ENCODE measurements at places on chromosomes 11 and 22. TPM values are rescaled to one million over a fixed set of nuclear protein-coding genes. Genes with fewer than 3 reads are reported as not detected.
A peak's percentile ranks its signal among the peaks of the same experiment; 100 is the strongest.

GRCh38 chr11:89184021-89184420 lies 6.3 kb downstream of the TYR start:
- no peaks in the 10 kb centered on the region for H3K36me3 ChIP-seq
- DNase-seq, result no peak
- no peak overlapping the region for H3K4me3 ChIP-seq
- no peak overlapping the region for H3K27ac ChIP-seq
- no peaks in the 10 kb centered on the region for H3K4me1 ChIP-seq

The C22orf31 gene
- not detected for total RNA-seq

The CSF2RB gene
- 0.20 TPM for total RNA-seq

- DNase-seq, result no peak
- no peak overlapping the region for H3K4me3 ChIP-seq
- H3K27me3 ChIP-seq, result no peaks in the 10 kb centered on the region
These were observed 983.3 kb upstream of the TENM4 start for GRCh38 chr11:80424012-80424695.

GRCh38 chr11:121523581-121524232 lies 70.9 kb upstream of the SORL1-AS1 start:
- no peak overlapping the region for H3K4me3 ChIP-seq
- no peak for DNase-seq
- peaks cover 46% of the 10 kb centered on the region for H3K36me3 ChIP-seq
- H3K27me3 ChIP-seq, result no peaks in the 10 kb centered on the region
- H3K4me1 ChIP-seq, result no peaks in the 10 kb centered on the region

- H3K36me3 ChIP-seq, result no peaks in the 10 kb centered on the region
- no peak for DNase-seq
- H3K27me3 ChIP-seq, result peaks cover 12% of the 10 kb centered on the region
These were observed at the start of gene PHF21B for GRCh38 chr22:45009606-45010531. Gene PHF21B, minus strand, starts transcription at chr22:45010005. Its CDS starts 456 bp downstream, at chr22:45009549.

DNA sequence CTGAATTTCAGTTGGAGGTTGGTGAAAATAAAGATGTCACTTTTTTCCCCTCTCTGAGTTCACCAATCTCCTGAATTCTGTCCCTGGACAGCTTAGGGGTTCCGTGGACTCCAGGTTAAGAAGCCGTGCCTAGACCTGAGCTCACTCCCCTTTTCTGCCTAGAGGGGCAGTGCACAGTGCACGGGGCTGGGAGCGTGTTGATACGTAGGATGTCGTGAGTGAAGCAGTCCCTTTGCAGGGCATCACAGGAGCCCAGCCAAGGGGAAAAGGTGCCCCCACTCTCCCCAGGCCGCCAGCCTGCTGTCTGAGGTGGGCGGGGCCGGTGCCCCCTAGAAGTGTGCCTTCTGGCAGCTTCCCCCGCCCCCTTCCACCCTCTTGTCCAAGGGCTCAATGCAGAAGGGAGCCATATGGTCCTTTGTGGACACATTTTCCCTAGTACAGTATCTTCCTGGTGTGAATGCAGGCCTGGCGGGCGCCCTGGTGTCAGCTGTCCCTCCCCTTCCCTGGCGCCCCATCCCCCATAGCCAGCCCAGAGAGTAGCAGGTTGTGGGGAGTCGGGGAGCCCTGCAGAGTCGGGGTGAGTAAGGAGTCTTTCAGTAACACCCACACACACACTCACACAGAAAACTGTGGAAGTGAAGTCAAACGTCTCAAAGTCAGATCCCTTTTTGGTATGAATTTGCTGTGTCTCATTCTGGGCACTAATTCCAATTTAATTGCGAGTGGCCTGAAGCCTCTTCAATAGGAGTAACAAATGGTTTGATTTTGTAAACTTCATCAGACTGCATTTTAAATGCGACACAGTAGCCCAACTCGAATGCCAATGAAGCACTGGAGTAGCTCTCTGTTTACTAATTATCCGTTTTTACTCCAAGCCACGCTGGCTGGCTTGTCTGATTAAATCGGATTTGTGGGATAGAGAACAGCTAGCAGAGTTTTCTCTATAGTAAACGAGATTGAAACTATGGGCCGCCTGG lies 67.5 kb upstream of the NNMT start:
- H3K27me3 ChIP-seq, result no peaks in the 10 kb centered on the region
- H3K36me3 ChIP-seq, result no peaks in the 10 kb centered on the region
- DNase-seq, result no peak
- peaks cover 8% of the 10 kb centered on the region for H3K4me1 ChIP-seq
- H3K4me3 ChIP-seq, result no peak overlapping the region
- no peak overlapping the region for H3K27ac ChIP-seq

GRCh38 chr11:69518081-69518950 lies 36.9 kb downstream of the LINC01488 start:
- peak; percentile 11 for DNase-seq
- no peak overlapping the region for H3K27ac ChIP-seq

- DNase-seq, result peak; percentile 30
- H3K4me1 ChIP-seq, result peaks cover 12% of the 10 kb centered on the region
- H3K36me3 ChIP-seq, result no peaks in the 10 kb centered on the region
These were observed 3.3 kb upstream of the RAG1 start for GRCh38 chr11:36564376-36565030.

DNA sequence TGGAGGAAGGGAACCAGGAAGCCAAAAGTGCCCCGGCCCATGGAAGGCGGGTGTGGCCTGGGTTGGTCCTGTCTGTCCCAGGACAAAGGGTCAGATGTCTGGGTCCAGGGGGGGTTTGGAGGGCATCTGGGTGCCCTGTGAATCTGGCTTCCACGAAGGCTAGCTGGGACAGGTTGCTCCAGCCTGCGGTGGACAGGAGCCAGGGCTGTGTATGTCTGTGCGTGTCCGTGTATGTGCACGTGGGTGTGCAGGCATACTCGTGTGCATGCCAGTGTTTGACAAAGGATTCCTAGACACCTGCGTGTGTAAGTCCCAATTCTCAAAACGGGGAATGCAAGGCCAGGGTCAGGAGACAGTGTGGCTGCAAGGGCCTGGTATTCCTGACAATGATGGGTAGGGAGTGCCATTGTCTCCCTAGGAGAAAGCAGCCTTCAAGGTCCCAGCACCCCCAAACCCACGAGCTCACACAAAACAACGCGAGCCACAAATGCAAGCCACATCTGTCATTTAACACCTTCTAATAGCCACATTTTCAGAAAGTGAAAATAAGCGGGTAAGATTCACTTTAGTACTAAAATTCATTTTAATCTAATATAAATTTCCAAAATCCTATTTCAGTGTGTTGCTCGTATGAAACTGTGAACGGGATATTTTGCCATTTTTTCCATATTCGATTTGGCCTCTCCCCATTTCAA lies 78.4 kb upstream of the WNT7B start:
- peak overlapping the region; percentile 76 for H3K4me3 ChIP-seq
- no peak for DNase-seq
- H3K36me3 ChIP-seq, result no peaks in the 10 kb centered on the region
- no peaks in the 10 kb centered on the region for H3K27me3 ChIP-seq
- H3K27ac ChIP-seq, result no peak overlapping the region

DNA sequence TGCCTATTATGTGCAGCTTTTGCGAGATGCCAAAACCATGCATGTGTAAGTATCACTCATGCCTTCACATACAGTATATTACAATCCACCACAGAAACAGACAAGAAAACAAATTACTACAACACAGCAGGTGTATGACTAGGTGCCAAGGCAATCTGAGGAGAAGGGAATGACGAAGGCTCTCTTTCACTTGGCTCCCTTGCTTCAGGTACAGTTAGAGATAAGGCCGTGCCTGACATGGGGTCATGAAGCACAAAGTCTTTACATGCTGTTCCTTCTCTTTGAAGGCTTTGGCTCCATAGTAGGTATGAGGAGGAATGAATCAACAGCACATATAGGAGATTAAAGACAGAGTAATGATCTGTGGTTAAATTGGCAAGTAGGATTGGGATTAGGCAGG lies 65.2 kb upstream of the FSHB start:
- no peak for DNase-seq
- no peak overlapping the region for H3K27ac ChIP-seq
- H3K4me1 ChIP-seq, result no peaks in the 10 kb centered on the region

GRCh38 chr11:2393941-2394817 lies 6.4 kb upstream of the TSSC4 start:
- no peaks in the 10 kb centered on the region for H3K36me3 ChIP-seq
- H3K27ac ChIP-seq, result no peak overlapping the region
- peaks cover 18% of the 10 kb centered on the region for H3K4me1 ChIP-seq
- no peaks in the 10 kb centered on the region for H3K27me3 ChIP-seq
- DNase-seq, result no peak

DNA sequence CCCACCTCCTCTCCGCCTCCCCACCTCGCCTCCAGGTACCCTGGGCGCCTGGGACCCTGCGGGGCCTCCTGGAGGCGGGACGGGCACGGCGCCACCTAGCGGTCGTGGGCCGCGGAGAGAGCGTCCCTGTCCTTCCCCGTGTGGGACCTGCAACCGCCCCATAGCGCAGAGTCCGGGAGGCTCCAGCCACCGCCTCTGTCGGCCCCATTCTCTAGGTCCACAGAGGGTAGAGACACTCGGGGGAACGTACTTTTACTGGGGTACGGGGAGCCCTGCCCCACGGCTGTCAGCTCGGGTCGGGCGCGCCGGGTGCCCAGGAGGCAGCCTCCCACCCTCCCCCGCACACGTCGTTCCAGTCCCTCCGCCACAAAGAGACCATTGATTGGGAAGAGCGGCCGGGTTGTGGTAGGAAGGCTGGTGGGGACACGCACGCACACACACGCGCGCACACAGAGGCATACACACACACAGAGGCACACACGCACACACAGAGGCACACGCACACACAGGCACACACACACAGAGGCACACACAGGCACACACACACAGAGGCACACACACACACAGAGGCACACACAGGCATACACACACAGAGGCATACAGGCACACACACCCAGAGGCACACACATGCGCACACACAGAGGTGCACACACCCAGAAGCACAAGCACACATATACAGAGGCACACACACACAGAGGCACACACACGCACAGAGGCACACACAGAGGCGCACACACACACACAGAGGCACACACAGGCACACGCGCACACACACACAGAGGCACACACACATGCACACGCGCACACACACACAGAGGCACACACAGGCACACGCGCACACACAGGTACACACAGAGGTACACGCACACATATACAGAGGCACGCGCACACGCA lies 12.6 kb upstream of the NECTIN1 start:
- H3K27me3 ChIP-seq, result peaks cover 13% of the 10 kb centered on the region
- no peaks in the 10 kb centered on the region for H3K36me3 ChIP-seq
- DNase-seq, result peak; percentile 47
- no peak overlapping the region for H3K4me3 ChIP-seq
- no peak overlapping the region for H3K27ac ChIP-seq

GRCh38 chr11:84812471-84812969 lies 814.6 kb downstream of the DLG2 start:
- no peaks in the 10 kb centered on the region for H3K4me1 ChIP-seq
- H3K36me3 ChIP-seq, result no peaks in the 10 kb centered on the region
- H3K27ac ChIP-seq, result no peak overlapping the region
- H3K4me3 ChIP-seq, result no peak overlapping the region

The TEAD1 gene
- total RNA-seq, result 0.89 TPM

The CEP164 gene
- 40.5 TPM for total RNA-seq

DNA sequence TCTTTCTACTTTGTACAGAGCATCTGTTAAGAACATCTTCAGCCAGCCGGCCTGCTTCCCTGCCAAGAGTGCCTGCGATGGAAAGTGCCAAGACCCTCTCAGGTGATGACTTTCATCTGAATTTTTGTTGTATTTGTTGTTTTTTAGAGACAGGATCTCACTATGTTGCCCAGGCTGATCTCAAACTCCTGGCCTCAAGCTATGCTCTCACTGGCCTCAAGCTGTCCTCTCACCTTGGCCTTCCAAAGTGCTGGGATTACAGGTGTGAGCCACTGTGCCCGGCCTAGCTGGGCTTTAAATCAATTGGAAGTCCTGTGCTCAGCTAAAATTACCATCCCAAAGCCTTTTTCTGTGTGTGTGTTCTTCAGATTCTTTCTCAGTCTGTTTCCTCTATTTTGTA lies 64.2 kb upstream of the ADORA2A start:
- no peak for DNase-seq
- H3K27me3 ChIP-seq, result no peaks in the 10 kb centered on the region
- H3K36me3 ChIP-seq, result peaks cover 15% of the 10 kb centered on the region
- no peaks in the 10 kb centered on the region for H3K4me1 ChIP-seq
- no peak overlapping the region for H3K27ac ChIP-seq

GRCh38 chr22:43333978-43334377 lies 9.2 kb downstream of the SCUBE1 start:
- H3K36me3 ChIP-seq, result no peaks in the 10 kb centered on the region
- no peak for DNase-seq
- no peaks in the 10 kb centered on the region for H3K27me3 ChIP-seq
- no peak overlapping the region for H3K4me3 ChIP-seq

The ACTN3 gene
- 0.31 TPM for total RNA-seq

DNA sequence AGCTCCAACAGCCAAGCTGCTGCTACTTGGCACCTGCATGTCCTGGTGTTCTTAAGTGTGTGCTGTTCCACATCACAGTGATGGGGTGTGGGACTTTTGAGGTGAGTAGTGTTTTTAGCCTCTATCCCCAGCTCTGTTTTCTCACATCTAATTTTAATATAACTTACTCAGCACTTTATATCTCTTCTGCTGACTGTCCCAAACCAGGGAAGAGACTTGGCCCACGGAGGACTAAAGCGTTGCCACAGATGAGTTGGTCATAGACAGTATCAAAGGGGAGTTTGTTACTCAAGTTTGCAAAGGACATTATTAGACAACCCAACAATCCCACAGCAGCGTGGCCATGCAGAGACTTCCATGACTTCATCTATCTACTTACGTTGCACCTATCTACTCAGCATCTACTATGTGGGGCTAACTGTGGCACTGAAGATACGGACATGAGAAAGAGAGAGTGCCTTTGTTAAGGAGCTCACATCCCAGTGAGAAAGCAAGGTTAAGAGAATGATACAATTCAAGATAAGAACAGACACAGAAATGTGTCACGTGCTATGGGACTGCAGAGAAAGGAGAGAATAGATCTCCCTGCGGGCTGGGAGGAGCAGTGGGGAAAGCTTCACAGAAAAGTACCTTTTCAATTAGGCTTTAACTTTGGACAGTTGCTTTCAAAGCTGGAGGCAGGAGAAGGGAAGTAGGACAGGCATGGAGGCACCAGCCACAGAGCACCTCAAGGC lies 82.4 kb downstream of the ME3 start:
- DNase-seq, result no peak
- no peak overlapping the region for H3K4me3 ChIP-seq
- H3K27me3 ChIP-seq, result no peaks in the 10 kb centered on the region
- no peaks in the 10 kb centered on the region for H3K36me3 ChIP-seq

The LYVE1 gene
- not detected for total RNA-seq

The KCTD14 gene
- 0.27 TPM for total RNA-seq

DNA sequence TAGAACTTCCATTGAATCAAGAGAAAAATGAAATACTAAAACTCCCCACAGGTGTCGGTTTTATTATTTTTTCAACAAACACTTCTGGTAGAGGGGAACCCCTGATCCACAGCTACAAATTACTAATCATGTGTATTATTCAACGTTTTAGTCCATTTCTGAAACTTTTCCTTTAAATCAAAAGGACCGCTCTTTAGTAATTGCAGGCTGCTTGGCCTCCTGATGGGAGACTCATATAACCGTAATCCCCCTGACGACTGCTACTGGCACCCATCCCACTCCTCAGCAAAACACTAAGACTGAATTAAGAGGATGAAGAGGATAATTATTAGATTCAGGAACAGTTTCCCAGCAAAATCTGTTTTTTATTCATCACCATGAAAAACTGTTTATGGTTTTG lies 46.4 kb downstream of the PAX6 start:
- H3K4me3 ChIP-seq, result no peak overlapping the region
- no peaks in the 10 kb centered on the region for H3K36me3 ChIP-seq
- no peaks in the 10 kb centered on the region for H3K4me1 ChIP-seq
- H3K27ac ChIP-seq, result no peak overlapping the region

Data from CD8-positive, alpha-beta memory T cell (primary cell).